ENCODE measurements at places on chromosomes 13 and 19.
A peak's percentile ranks its signal among the peaks of the same experiment; 100 is the strongest.

DNA sequence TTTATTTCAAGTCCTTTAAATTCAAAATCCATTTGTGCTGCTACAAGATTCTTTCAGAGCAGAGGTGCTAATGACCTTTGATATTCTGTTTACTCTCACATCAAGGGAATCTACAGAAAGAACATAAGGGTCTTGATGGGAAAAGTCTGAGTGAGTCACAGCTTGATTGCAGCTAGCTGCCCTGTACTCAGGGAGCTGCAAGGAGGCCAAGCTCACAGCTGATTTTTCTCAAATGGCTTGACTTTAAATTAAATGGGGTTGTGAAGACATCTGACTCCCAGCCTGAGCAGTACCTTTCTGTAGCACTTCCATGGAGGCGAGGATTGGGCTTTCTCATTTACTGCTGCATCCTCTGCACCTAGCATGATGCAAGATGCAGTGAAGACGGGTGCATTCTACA lies 62.5 kb downstream of the RAP2A start:
- DNase-seq: no peak

DNA sequence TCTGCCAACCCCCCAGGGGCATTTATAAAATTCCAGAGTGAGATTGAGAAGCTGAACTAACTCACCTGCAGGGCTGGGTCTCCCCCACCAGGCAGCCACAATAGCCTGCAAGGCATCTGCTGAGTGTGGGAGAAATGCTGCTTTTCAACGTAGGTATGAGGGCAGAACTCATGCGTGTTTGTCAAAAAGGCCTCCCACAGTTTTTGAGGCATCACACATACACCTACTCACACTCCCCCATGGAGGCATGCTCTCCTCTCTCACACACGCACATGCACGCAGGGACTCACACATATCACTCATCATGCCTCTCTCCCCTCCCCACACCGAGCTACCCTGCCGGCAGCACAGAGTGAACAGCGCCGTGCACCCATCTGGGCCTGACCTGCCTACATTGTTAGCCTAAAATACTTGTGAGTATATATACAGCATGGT lies 390.5 kb downstream of the FGF9 start:
- DNase-seq: no peak

DNA sequence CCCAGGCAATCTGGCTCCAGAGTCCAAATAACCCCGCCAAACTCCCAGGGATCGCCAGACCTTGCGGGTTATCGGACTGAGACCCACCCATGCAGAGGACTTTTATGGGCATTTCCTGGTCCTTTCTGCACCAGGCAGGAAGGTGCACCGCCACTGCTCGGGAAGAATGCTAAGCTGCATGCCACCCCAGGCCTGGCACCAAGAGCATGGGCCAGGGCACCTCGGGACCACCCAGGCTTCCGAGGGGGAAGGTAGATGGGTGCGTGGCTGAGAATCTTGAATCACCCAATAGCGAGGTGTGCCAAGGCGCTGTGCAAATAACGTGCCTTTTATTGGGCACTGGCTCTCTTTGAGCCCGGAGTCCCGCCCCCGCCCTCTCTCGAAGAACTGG lies 422 bp upstream of the ZNF575 start:
- DNase-seq: no peak

DNA sequence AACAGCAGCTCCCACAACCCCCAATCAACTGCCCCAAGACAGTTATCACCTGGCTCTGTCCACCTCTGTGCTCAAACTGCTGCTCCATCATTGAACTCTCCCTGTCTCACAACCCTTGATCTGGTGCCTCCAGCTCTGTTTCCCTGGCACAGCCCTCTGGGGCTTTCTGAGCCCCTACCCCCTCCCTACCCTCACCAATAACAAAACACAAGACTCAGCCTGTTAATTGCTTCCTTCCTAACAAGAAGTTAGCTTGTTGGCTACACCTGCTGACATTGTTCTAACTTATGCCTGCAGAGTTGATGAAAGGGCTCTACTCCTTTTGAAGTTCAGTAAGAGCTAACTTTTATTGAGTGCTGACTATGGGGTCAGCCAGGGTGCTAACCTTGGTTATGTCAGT lies 99.4 kb upstream of the FNDC3A start:
- DNase-seq: no peak

DNA sequence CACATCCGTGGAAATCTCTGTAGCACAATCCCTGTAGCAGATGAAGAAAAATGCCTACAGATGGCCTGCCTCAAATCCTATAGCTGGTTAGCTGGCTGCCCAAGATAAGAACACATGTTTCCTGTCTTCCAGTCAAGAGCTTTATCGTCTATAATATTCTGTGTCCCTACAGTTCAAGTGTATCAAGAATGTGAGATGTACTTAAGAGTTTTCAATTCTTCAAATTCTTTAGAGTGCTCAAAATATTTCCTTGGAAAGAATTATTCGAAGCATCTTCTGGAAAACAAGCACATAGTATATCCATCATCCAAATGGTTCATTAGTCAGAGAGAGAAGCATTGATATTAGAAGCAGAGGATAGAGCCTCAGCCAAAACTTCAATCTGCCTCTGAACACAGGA lies 239.8 kb downstream of the COG6 start:
- DNase-seq: no peak

DNA sequence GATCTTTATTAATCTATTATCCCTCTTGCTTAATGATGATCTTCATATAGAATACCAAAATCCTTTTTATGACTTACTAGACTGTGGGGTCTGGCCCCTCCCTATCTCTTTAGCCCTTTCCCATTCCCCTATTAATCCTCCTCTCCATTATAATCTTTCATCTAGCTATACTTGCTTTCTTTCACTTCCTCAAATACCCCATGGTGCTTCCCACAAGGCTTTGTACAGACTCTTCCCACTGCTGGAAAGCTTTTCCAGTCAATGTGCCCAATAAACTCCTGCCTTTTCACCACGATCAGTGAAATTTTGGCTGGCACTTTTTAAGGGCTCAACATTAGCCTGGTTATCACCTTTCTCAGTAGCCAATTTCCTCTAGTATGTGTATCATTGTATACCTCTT lies 3.2 kb upstream of the EBPL start:
- DNase-seq: no peak

DNA sequence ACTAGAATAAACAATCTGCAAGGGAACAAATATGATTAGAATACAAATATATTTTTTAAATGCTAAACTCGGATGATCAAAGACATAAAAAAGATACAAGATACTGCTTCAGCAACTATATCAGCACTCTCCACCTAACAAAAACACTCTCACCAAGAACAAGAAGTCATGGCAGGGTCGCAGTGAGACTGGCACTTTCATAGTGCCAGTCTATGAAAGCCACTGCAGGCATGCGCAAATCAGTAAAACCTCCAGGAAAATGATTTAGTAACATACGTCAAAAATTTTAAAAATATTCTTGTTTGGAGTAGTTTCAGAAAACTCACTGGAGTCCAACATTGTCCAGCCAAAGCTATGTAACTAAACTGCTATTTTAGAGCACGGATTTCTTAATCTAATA lies 295.9 kb downstream of the DIAPH3 start:
- DNase-seq: no peak

GRCh38 chr19:31902821-31903220 lies 442.6 kb upstream of the ZNF507 start:
- DNase-seq: no peak

- DNase-seq: no peak
Measured at GRCh38 chr19:42412661-42413076, 14.5 kb downstream of the LIPE start.

GRCh38 chr13:113078902-113079780 lies 26.4 kb upstream of the F7 start:
- DNase-seq: peak; percentile 82

DNA sequence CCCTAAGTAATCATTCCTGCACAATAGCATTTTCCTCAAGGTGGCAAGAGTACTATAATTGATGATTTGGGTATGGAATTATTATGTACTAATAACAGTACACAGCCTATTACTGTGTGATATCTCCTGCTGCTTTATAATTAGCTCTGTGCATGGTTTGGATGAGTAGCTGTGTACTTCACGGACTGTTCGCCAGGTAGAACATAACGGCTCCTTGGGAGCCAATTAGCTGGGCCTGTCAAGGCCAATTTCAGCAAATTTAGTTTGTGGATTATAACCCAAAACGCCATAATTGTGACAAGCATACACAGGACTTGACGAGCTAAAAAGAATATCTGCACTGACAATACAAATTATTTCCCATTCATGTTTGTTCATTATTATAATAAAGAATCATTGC lies 1584.2 kb downstream of the SLITRK1 start:
- DNase-seq: no peak

GRCh38 chr19:28293685-28294084 lies 919.3 kb downstream of the UQCRFS1 start:
- no peak for DNase-seq

GRCh38 chr19:17554968-17555479 lies 425 bp upstream of the COLGALT1 start:
- DNase-seq: no peak

DNA sequence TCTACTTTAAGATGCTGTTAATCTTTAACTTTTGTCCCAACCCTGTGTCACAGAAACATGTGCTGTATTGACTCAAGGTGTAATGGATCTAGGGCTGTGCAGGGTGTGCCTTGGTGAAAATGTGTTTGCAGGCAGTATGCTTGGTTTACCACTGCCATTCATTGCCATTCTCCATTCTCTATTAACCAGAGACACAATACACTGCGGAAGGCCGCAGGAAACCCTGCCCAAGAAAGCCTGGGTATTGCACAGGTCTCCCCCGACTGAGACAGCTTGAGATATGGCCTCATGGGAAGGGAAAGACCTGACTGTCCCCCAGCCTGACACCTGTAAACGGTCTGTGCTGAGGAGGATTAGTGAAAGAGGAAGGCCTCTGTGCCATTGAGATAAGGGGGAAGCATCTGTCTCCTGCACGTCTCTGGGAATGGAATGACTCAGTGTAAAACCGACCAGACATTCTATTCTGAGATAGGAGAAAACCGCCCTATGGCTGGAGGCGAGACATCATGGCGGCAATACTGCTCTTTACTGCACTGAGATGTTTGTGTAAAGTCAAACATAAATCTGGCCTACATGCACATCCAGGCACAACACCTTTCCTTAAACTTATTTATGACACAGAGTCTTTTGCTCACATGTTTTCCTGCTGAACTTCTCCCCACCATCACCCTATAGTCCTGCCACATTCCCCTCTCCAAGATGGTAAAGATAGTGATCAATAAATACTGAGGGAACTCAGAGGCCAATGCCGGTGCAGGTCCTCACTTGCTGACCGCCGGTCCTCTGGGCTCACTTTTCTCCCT lies 13.1 kb upstream of the ZNF888 start:
- no peak for DNase-seq

GRCh38 chr19:50050406-50051227 lies 24.8 kb downstream of the ZNF473 start:
- DNase-seq: peak; percentile 81

GRCh38 chr13:26051231-26051656 lies 572 bp downstream of the SHISA2 start:
- DNase-seq: peak; percentile 62

GRCh38 chr13:50596776-50597203 lies 246.7 kb downstream of the DLEU7 start:
- DNase-seq: no peak

DNA sequence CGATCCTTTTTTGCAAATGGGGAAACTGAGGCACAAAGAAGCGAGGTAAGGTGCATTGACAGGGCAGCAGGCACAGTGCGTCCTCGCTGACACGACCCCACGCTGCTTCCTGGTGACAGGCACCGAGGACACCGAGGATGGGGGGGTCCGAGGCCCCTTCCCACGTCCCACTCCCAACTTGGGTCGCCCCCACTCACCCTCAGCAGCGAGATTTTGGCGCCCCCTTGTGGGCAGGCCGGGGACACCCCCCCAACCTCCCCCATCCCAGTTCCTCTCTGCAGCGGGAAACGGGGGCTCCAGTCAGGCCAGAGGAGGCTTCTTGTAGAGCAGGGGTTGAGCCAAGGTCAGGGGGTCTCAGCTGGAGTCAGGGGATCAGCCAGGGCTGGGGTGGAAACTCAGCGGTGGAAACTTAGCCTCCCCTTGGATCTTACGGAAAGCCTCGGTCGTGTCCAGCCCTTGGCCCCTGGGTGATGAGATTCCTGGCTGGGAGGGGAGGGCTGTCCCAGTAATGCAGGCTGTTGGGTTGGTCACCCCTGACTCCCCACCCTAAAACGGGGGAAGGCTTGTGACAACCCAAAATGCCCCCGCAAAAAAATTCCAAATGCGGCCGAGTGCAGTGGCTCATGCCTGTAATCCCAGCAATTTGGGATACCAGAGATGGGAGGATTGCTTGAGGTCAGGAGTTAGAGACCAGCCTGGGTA lies 8.2 kb downstream of the SMIM24 start:
- DNase-seq: no peak

DNA sequence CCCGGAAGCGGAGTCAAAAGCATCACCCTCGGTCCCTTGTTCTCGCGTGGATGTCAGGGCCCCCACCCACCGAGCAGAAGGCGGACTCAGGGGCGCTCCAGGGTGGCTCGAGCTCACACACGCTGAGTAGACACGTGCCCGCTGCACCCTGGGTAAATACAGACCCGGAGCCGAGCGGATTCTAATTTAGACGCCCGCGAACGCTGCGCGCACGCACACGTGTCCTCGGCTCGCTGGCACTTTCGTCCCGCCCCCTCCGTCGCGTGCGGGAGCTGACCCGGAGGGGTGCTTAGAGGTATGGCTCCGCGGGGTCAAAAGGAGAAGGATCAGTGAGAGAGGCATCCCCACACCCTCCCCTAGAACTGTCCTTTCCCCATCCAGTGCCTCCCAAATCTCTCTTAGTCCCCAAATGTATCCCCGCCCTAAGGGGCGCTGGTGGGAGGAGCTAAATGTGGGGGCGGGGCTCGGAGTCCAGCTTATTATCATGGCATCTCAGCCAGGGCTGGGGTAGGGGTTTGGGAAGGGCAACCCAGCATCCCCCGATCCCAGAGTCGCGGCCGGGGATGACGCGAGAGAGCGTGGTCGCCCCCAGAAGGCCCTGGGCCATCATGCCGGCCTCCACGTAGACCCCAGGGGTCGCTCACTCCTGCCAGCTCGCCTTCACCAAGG lies 451 bp upstream of the ICAM5 start:
- DNase-seq: peak; percentile 41

DNA sequence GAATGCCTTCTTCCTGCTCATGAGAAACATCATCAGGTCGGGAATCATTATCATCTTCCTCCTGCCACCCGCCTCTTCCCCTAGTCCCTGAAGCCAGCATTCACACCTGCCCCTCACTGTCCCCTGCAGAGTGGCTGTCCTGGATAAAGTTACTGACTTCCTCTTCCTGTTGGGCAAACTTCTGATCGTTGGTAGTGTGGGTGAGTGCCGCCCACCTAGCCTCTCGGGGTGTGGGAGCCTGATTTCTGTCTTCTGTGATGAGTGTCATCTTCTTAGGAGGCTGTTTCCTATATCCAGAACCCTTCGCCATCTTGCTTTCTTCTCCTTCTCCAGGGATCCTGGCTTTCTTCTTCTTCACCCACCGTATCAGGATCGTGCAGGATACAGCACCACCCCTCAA lies 12.5 kb downstream of the SLC44A2 start:
- DNase-seq: no peak

DNA sequence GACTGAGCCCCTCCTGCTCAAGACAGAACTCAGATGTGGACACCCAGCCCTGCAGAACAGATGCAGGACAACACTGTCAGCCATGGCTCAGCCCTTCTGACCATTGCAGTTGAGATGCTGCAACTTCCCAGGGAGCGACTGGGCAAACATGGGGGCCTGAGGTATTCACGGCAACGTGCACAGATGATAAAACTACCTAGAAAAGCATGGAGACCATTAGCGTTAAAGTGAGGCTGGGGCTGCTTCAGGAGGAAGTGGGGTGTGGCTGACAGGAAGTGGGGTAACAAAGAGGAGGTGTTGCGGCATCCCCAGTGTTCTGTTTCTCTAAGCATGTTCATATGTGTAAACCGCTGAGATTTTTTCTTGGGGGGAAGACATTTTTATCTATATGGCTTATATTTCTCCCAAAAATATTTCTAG lies 1.3 kb upstream of the SIGLEC9 start:
- no peak for DNase-seq

Data from right hindlimb (tissue), 1 donor.